T-cell (primary cell): ENCODE measurements at places on chromosomes 16 and 17. TPM values are rescaled to one million over a fixed set of nuclear protein-coding genes. Genes with fewer than 3 reads are reported as not detected.

NEUROD2 gene
- not detected for total RNA-seq

GRCh38 chr16:14125708-14126107, 54.6 kb downstream of the MRTFB start:
- DNase-seq = no peak
- no peaks in the 10 kb centered on the region for H3K27me3 ChIP-seq
- no peaks in the 10 kb centered on the region for H3K4me1 ChIP-seq
- no peak overlapping the region for H3K27ac ChIP-seq

- peaks cover 2% of the 10 kb centered on the region for H3K27me3 ChIP-seq
- no peak for DNase-seq
- H3K27ac ChIP-seq = no peak overlapping the region
- no peaks in the 10 kb centered on the region for H3K36me3 ChIP-seq
Observed at GRCh38 chr16:15849209-15849981, 7.4 kb downstream of the MYH11 start.

- no peaks in the 10 kb centered on the region for H3K4me1 ChIP-seq
- DNase-seq = no peak
- no peak overlapping the region for H3K27ac ChIP-seq
- no peak overlapping the region for H3K4me3 ChIP-seq
- peaks cover 8% of the 10 kb centered on the region for H3K36me3 ChIP-seq
- no peaks in the 10 kb centered on the region for H3K27me3 ChIP-seq
Observed at GRCh38 chr16:877242-878071, 76.9 kb upstream of the GNG13 start.

CIBAR2 gene
- not detected for total RNA-seq

CA7 gene
- not detected for total RNA-seq

GRCh38 chr16:22189473-22190080, 16.5 kb upstream of the EEF2K start:
- no peaks in the 10 kb centered on the region for H3K27me3 ChIP-seq
- peak overlapping the region; percentile 99 for H3K27ac ChIP-seq
- no peak for DNase-seq
- H3K4me1 ChIP-seq = peaks cover 65% of the 10 kb centered on the region
- H3K4me3 ChIP-seq = peak overlapping the region; percentile 79
- H3K36me3 ChIP-seq = no peaks in the 10 kb centered on the region

- peaks cover 2% of the 10 kb centered on the region for H3K27me3 ChIP-seq
- no peaks in the 10 kb centered on the region for H3K4me1 ChIP-seq
- no peaks in the 10 kb centered on the region for H3K36me3 ChIP-seq
- no peak overlapping the region for H3K4me3 ChIP-seq
- no peak overlapping the region for H3K27ac ChIP-seq
- DNase-seq = no peak
Observed at GRCh38 chr17:19260958-19261357, 23.8 kb downstream of the EPN2 start.

CBX8 gene
- 3.9 TPM for total RNA-seq

METTL26 gene
- total RNA-seq = 42.1 TPM

DNA sequence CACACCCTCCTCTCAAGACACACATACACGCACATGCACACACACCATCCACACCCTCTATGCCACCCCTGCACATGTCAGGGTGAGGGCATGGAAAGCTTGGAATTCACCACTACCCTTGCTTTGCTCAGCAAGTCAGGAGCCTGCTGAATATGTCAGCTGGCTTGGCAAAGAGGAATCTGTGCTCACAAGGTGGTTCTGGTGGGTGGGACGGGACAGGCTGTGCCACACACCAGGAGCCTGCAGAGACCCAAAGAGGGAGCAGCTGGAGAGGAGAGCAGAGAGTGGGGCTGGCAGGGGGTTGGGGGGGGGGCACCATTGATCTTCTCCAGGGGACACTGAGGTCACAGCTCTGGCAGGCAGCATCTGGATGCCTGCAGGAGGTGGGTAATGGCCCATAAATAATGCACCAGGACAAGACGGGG, 48.7 kb upstream of the NDRG4 start:
- H3K27ac ChIP-seq = no peak overlapping the region
- H3K4me1 ChIP-seq = no peaks in the 10 kb centered on the region
- no peak overlapping the region for H3K4me3 ChIP-seq
- H3K36me3 ChIP-seq = no peaks in the 10 kb centered on the region

GRCh38 chr17:69232650-69233049, 4.0 kb upstream of the ABCA10 start:
- no peaks in the 10 kb centered on the region for H3K27me3 ChIP-seq
- no peak overlapping the region for H3K4me3 ChIP-seq
- peaks cover 7% of the 10 kb centered on the region for H3K4me1 ChIP-seq
- DNase-seq = no peak

GRCh38 chr16:5059386-5060072, 6.2 kb downstream of the C16orf89 start:
- DNase-seq = no peak
- H3K4me1 ChIP-seq = no peaks in the 10 kb centered on the region
- H3K27me3 ChIP-seq = peaks cover 17% of the 10 kb centered on the region
- H3K4me3 ChIP-seq = no peak overlapping the region
- no peak overlapping the region for H3K27ac ChIP-seq

KRT33B gene
- not detected for total RNA-seq

GRCh38 chr17:75891022-75891604, 5.6 kb downstream of the TRIM65 start:
- no peaks in the 10 kb centered on the region for H3K27me3 ChIP-seq
- peaks cover 4% of the 10 kb centered on the region for H3K4me1 ChIP-seq
- H3K27ac ChIP-seq = no peak overlapping the region
- no peak overlapping the region for H3K4me3 ChIP-seq

HOXB7 gene
- 0.60 TPM for total RNA-seq

DNA sequence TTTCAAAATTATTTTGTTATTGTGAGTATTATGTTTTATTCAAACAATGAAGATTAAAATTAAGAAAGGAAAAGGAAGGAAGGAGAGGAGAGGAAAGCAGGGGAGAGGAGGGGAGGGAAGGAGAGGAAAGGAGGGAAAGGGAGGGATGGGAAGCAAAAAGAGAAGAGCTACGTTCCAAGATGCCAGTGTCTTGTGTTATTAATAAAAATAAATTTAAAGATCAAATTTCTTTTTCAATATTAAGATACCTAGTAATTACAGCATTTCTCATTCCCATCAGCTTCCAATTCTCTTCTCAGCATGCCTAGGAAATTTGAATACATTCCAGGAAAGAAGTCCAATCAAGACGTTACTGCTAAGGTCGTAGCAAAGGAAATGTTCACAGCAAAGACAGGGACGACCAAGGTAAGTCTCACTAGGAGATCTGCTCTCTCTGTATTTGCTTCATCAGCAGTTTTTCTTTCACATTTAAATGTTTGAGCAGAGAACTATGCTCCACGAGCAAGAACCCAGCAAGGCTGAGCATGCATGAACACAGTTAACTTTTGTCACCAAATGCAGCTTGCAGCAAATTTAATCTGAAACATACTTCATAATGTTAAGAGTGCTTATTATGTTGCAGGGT, 63.3 kb upstream of the HLF start:
- H3K36me3 ChIP-seq = no peaks in the 10 kb centered on the region
- DNase-seq = no peak
- H3K4me1 ChIP-seq = no peaks in the 10 kb centered on the region
- no peak overlapping the region for H3K4me3 ChIP-seq
- H3K27ac ChIP-seq = no peak overlapping the region

PKD1 gene
- 150 TPM for total RNA-seq
